ENCODE measurements at places on chromosomes 5 and 9.

DNA sequence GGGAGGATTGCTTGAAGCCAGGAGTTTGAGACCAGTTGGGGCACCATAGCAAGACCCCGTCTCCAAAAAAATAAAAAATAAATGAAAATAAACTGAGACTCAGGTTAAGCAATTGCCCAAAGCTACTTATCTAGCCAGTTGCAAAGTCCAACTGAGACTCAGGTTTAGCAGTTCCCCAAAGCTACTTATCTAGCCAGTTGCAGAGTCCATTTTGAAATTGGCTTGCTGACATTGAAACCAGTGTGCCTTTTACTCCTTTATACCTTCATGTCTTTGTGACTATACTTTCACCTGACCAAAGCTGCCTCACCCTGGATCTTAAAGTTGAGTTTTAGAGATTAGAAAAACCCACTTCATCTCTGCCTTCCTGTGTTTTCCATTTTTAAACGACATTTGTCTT lies 66.5 kb downstream of the GALNT10 start:
- no peak for DNase-seq

- DNase-seq: no peak
Measured at GRCh38 chr5:111584651-111585050, 72.3 kb upstream of the STARD4 start.

DNA sequence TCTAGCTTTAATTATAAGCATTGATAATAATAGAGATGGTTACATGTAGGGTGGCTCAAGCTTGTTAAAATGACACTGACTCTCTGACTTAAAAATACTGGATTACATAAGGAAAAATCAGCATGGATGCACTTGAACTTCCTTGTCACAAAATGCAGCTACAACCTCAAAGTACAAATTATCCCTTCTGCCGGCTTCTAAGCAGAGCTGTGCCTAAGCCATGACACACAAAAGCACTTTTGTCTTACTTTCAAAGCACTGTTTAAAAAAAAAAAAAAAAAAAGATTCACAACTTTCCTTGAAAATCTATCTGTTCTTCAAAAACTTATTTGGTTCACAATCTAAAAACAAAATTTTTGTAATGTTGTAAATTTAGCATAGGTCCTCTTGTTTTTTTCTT lies 36.4 kb upstream of the ZFAND5 start:
- DNase-seq: no peak

DNA sequence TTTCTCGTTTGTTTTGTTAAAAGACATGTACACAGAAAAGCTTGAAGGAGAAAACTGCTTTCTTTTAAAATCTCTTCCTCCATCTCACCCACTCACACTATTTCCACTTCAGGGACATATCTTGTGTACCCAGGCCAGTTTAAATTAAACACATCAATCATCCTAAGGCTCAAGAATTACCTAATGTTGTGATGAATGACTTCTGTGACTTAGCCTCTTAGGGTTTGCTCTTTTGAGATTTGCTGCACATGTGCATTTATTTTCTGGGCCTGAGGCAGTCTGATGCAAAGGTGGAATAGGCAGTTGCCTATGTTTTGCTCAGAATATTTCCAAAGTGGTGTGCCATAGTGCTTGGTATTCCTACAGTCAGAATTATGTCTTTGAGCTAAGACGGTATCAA lies 439.9 kb upstream of the CHD1 start:
- no peak for DNase-seq

DNA sequence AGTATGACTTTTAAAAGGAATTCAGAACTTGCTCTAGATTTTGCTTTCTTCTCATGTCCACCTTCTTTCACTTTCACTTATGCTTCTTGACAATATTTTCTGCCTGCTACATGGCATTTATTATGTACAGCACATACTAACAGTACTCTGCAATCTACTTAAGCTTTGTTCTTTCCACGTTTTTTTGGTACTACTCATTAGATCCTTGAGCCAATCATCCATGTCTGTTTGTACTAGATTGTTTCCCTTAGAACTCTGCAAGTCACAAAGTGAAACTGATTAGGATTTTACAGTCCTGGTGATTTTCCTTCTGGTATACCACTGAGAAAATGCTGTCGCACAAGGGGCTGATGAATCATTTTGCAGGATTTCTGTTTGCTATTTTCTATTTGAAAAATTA lies 78.3 kb downstream of the PARP8 start:
- no peak for DNase-seq

DNA sequence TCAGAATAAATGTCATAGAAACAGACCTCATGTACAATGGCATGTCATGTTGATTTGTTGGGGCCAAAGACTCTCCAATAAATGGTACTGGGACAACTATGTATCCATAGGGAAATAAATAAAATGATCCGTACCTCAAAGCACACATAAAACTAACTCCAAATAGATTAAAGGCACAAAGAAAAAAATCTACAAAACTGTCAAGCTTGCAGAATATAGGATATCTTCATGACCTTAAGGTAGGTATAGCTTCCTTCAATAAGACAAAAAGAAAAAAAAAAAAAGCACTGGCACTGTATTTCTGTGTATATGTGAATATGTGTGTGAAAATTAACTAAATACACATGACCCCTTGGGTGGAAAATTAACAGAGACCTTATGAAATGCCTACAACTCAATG lies 101.9 kb downstream of the DIRAS2 start:
- DNase-seq: no peak
